ENCODE measurements at places on chromosomes 5 and 9. TPM values are rescaled to one million over a fixed set of nuclear protein-coding genes. Genes with fewer than 3 reads are reported as not detected.

Gene TAL2
- total RNA-seq, result not detected

Gene AFF4
- 93.3 TPM for total RNA-seq

Gene PCDHA7
- total RNA-seq, result 0.23 TPM

Gene ZFP2
- total RNA-seq, result 1.4 TPM

Gene PCDHGB1
- total RNA-seq, result 3.1 TPM

Gene CER1
- total RNA-seq, result not detected

Gene CCL21
- total RNA-seq, result 295 TPM

Gene FGF1
- 2.4 TPM for total RNA-seq

Gene PCDHB9
- total RNA-seq, result 0.47 TPM

Gene CDX1
- total RNA-seq, result 0.11 TPM

Gene SLC31A2
- 23.0 TPM for total RNA-seq

Gene SPATA31C1
- not detected for total RNA-seq

Gene ELOVL7
- 4.5 TPM for total RNA-seq

Gene CDH6
- total RNA-seq, result 2.5 TPM

DNA sequence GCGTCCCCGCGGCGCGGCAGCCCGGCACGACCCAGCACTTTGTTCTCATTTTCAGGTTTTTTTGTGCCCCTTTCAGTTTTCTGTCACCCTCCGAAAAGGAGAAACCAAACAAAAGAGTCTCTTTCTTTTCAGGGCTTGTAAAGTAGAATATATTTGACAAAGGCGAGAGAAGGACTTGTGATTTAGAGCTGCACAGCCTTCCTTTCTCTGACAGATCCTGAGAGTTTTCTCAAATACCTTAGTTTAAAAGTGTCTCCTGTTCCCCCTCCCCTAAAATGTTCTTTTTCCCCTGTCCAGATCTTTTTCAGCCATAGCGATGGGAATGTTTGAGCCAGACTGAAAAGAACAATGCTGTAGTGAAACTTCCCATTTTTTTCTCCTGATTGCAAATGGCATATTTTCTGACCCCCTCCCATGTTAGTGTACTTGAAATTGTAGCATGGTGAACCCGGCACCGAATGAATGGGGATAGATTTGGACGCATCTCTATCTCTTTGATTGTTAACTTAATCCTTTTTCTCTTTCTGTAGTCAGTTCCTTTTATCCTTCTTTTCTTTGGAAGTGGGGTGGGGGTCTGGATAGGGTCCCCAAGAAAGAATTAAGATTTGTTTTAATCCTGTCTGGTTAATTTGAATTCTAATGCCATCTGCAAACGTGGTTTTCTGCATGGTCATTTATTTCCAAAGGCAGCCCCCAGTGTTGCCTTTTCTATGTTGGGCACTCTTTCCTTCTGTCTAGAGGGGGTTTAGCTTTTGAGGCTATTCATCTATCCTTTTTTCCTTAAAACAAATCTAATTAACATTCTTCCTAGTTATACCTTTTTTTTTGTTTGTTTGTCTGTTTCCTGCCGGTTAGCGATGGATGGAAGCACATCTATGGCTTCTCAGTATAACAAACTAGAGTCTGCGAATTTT is 2.2 kb downstream of the ZSWIM6 start:
- no peaks in the 10 kb centered on the region for H3K36me3 ChIP-seq
- H3K27me3 ChIP-seq, result no peaks in the 10 kb centered on the region
- peak overlapping the region; percentile 86 for H3K27ac ChIP-seq

- H3K27me3 ChIP-seq, result no peaks in the 10 kb centered on the region
- peak overlapping the region; percentile 79 for H3K27ac ChIP-seq
- no peaks in the 10 kb centered on the region for H3K36me3 ChIP-seq
These were observed 61.9 kb downstream of the NSD1 start for GRCh38 chr5:177195307-177195952.

DNA sequence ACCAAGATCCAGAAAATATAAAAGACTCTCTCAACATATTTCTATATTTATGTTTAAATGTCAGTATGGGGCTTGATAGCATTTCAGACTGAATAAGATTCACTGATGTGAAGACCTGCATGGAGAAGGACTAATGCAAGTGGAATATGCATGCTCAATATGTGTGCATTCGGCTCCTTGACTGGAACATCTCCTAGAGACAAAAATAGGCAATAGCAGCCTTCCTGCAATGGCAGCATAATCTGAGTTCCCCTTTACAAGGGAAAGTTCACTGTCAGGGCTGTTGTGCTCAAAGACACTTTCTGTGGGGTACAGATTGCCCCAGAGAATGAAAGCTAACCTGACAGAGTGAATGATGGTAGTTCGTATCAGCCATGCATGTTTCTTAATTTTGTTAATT is 42.4 kb downstream of the STARD4 start:
- no peak for DNase-seq
- H3K4me3 ChIP-seq, result no peak overlapping the region
- H3K4me1 ChIP-seq, result no peaks in the 10 kb centered on the region
- H3K27me3 ChIP-seq, result no peaks in the 10 kb centered on the region
- no peak overlapping the region for H3K27ac ChIP-seq
- no peaks in the 10 kb centered on the region for H3K36me3 ChIP-seq

DNA sequence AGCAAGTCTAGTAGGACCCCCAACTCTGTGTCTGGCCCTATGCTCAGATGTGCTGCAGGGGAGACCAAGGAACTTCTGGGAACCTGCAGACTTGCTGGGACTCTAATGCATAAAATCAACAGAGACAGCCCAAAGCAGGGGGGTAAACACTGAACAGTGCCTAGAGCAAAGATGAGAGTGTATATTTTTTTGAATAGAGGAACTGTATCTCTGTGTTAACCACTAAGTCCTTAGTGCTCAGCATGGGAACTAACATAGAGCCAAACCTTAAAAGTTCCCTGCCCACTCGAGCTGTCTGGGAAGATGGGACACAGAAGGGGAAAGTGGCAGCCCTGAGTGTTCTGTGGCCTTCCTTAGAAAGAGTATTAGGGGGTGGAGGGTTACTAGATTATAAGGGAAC is 51.9 kb downstream of the C5orf15 start:
- no peak overlapping the region for H3K27ac ChIP-seq
- H3K27me3 ChIP-seq, result no peaks in the 10 kb centered on the region
- no peak for DNase-seq
- no peak overlapping the region for H3K4me3 ChIP-seq

GRCh38 chr9:20426019-20426418 is 196.3 kb downstream of the MLLT3 start:
- no peak overlapping the region for H3K27ac ChIP-seq
- no peak for DNase-seq
- no peak overlapping the region for H3K4me3 ChIP-seq
- no peaks in the 10 kb centered on the region for H3K27me3 ChIP-seq
- no peaks in the 10 kb centered on the region for H3K4me1 ChIP-seq

DNA sequence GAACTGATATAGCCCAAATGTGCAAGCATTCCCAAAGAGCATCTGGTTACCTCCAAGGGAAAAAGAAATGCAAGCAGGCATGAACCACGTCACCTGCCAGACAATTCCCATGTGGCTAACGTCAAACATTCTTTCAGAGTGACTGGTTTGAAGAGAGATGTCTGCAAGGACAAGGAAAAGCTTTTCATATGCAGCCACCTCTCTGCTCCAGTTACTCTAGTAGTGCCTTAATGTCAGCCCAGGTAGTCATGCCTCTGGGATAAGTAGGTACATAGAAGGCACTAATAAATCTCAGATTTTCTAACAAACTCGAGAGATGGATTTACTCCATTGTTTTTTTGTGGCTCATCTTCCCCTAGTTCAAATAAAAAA is 96.8 kb upstream of the IFNK start:
- no peak for DNase-seq
- H3K27ac ChIP-seq, result no peak overlapping the region
- no peaks in the 10 kb centered on the region for H3K36me3 ChIP-seq
- H3K27me3 ChIP-seq, result no peaks in the 10 kb centered on the region

DNA sequence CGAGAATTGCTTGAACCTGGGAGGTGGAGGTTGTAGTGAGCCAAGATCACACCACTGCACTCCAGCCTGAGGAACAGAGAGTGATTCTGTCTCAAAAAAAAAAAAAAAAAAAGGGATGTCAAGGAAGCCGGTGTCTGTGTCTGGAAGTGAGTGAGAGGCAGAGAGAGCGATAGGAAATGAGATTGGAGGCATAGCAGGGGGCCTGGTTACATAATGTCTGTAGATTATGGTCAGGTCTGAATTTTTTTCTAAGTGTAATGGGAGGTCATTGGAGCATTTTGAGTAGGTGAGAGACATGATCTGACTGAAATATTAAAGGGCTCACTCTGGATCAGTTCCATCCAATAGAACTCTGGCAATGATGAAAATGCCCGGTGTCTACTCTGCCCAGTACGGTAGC is 40.4 kb upstream of the CTNNA1 start:
- DNase-seq, result no peak
- no peaks in the 10 kb centered on the region for H3K27me3 ChIP-seq
- no peaks in the 10 kb centered on the region for H3K36me3 ChIP-seq
- no peak overlapping the region for H3K4me3 ChIP-seq
- no peaks in the 10 kb centered on the region for H3K4me1 ChIP-seq

DNA sequence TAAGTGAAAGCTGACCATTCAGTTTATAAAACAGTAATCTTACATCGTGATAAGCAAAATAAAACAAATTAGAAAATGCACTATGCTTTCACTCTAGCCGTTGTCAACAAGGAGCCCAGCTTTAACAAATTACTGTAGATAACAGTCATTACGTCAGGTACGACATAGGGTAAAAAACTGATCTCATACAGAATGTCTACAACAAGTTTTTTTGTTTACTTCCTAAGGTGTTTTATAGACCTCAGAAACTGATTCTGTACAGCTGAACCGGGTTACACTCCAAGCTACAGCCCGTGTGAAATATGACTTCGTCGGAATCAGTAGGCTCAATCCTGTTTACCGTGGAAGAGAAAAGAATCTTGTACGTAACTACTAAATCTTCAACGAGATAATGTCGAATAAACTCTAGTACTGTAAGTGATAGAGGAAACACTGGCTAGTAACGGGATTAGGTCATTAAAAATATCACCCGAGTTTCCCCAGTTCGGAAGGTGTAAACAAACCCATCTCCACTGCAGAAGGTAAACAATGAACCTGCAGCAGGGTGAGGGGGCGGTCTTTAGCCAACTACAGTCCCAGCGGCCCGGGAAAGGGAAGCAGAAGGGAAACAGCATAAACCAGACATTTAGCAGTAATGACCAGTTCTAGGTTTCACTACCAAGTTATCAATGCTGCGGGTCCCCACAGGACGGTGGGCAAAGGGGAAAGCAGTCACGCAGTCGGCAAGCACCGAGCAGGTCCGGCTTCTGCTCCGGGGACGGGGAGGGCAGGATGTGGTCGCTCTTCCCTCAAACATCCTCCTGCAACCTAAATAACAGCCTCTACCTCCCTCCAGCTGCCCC is 1.1 kb downstream of the RICTOR start:
- no peaks in the 10 kb centered on the region for H3K27me3 ChIP-seq
- H3K27ac ChIP-seq, result peak overlapping the region; percentile 8
- DNase-seq, result peak; percentile 53
- no peaks in the 10 kb centered on the region for H3K36me3 ChIP-seq

GRCh38 chr5:158414333-158414762 is 555.4 kb upstream of the CLINT1 start:
- H3K36me3 ChIP-seq, result no peaks in the 10 kb centered on the region
- no peaks in the 10 kb centered on the region for H3K27me3 ChIP-seq
- H3K27ac ChIP-seq, result no peak overlapping the region
- no peaks in the 10 kb centered on the region for H3K4me1 ChIP-seq
- DNase-seq, result no peak

DNA sequence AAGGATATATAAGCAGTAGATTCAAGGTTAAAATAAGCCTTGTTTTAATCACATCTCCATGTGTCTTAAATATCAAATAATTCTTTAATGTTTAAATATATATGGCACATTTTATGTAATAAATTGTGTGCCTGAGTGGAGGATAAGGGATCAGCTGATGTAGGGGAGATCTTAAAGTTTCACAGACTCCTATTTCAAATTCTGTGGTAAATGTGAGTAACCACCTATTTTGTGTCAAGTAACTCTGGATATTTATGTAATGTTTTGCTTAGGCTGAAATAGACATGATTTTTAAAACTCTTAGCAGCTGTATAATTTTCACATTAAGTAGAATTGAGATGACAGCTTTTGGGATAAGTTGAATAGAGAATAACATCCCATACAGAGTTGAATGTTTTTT is 41.3 kb upstream of the ITGA2 start:
- DNase-seq, result no peak
- no peak overlapping the region for H3K27ac ChIP-seq
- no peaks in the 10 kb centered on the region for H3K27me3 ChIP-seq
- no peaks in the 10 kb centered on the region for H3K36me3 ChIP-seq
- H3K4me3 ChIP-seq, result no peak overlapping the region

- no peak overlapping the region for H3K27ac ChIP-seq
- no peak for DNase-seq
- H3K36me3 ChIP-seq, result no peaks in the 10 kb centered on the region
- no peaks in the 10 kb centered on the region for H3K27me3 ChIP-seq
These were observed 711.2 kb downstream of the PTPRD start for GRCh38 chr9:9901624-9902023.

- H3K4me1 ChIP-seq, result peaks cover 7% of the 10 kb centered on the region
- no peaks in the 10 kb centered on the region for H3K27me3 ChIP-seq
- peak overlapping the region; percentile 45 for H3K4me3 ChIP-seq
- peak; percentile 29 for DNase-seq
- no peaks in the 10 kb centered on the region for H3K36me3 ChIP-seq
- no peak overlapping the region for H3K27ac ChIP-seq
These were observed 131.9 kb downstream of the MRPL36 start for GRCh38 chr5:1667648-1668140.

GRCh38 chr5:52727576-52727975 is 60.1 kb upstream of the ITGA1 start:
- DNase-seq, result peak; percentile 80
- no peaks in the 10 kb centered on the region for H3K36me3 ChIP-seq
- peak overlapping the region; percentile 54 for H3K27ac ChIP-seq
- no peaks in the 10 kb centered on the region for H3K27me3 ChIP-seq
- no peak overlapping the region for H3K4me3 ChIP-seq

- no peaks in the 10 kb centered on the region for H3K27me3 ChIP-seq
- H3K36me3 ChIP-seq, result no peaks in the 10 kb centered on the region
- no peak overlapping the region for H3K4me3 ChIP-seq
- H3K27ac ChIP-seq, result no peak overlapping the region
These were observed 369.5 kb downstream of the PRELID2 start for GRCh38 chr5:145465474-145466263.

DNA sequence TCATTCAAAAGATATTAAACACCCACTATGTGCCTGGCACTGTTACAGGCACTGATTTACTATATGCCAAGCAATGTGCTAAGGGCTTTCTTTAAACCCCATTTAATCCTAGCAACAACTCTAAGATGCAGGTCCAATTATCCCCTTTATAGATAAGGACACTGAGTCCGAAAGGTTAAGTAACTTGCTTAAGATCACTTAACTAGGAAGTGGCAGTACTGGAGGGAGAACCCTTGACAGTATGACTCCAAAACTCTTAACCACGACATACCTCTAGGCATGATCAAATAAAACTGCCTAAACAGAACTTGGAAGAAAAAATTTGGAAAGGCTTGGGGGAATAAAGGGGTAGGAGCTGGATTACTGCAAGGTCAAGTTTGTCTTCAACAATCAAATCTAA is 1.7 kb downstream of the RAB14 start:
- no peaks in the 10 kb centered on the region for H3K36me3 ChIP-seq
- no peak overlapping the region for H3K4me3 ChIP-seq
- DNase-seq, result no peak
- H3K27ac ChIP-seq, result no peak overlapping the region

Measured in adrenal gland (tissue), 19 donors.